ENCODE measurements at places on chromosomes 12 and 14.
A peak's percentile ranks its signal among the peaks of the same experiment; 100 is the strongest.

DNA sequence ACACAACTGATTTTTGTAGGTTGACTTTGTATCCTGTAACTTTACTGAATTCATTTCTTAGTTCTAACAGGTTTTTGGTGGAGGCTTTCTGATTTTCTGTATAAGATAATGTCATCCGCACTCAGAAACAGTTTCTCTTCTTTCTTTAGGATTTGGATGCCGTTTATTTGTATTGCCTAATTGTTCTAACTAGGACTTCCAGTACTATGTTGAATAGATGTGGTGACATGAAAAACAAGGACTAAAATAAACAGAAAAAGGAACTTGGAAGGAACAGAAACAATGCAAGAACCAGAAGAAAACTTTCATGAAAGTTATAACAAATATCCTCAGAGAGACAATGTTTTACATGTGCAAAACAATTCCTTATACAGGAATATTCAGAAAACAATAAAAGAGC, 100.3 kb downstream of the GTF2A1 start:
- no peak for DNase-seq

GRCh38 chr12:87117526-87117925, 861.3 kb upstream of the MGAT4C start:
- DNase-seq = no peak

DNA sequence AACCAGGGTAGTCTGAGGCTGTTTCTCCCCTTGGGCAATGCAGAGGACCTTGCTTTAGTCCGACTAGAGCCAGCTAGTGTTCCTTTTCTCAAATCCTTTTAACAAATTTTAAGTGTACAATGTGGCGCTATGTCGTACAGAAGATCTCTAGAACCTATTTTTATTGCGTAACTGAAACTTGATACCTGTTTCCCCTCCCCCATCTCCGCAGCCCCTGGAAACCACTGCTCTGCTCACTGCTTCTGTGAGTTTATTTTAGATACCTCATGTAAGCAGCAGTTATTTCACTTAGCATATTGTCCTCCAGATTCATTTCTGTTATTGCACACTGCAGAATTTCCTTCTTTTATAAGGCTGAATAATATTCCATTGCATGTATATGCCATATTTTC, 1092.3 kb downstream of the AACS start:
- DNase-seq = no peak

DNA sequence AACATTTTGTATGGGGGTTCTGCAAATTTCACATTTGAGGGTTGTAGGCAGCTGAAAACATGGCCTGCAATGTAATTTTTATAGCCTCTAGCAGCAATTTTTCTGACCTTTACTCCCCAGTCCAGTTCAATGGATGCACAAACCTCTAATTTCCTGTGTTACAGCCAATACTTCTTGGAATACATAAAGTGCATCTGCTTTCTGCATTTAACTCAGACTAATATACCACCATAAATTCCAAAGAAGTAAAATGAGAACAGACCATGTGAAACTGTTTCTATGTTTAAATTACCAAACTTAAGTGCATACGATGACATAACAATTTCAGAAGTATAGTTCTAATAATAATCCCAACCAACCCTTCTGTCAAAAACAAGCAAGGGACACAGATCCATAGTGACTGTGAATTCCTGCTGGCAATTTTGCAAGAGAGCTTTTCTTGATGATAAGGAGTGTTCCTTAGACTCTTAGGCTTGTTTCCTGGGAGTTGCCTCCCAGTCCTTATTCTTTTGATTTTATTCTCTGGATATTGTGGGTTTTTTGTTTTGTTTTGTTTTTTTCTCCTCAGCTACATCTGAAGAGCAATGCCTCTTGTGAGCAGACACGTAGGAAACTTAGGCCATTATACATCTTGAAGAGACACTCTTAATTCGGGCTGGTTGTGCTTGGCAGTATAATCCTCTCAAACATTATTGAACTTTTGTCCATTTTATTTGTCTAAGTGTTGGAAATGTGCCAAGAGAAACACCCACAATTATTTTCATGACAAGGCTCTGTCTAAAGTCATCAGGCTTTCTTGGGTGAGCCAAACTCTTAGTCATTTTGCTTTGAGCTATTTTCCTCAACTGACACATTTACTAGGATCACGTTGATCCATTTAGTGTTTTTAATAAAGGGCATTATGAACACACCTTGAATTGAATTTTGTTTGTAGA, 51.3 kb upstream of the RERGL start:
- no peak for DNase-seq

- DNase-seq = no peak
These were observed 250.9 kb downstream of the DUSP6 start for GRCh38 chr12:89101440-89101839.

- no peak for DNase-seq
These were observed 442.0 kb downstream of the BTG1 start for GRCh38 chr12:91703491-91704283.

GRCh38 chr14:35331605-35332516, 39.7 kb downstream of the PSMA6 start:
- no peak for DNase-seq

- DNase-seq = no peak
These were observed 26.5 kb downstream of the KRT80 start for GRCh38 chr12:52165096-52165855.

DNA sequence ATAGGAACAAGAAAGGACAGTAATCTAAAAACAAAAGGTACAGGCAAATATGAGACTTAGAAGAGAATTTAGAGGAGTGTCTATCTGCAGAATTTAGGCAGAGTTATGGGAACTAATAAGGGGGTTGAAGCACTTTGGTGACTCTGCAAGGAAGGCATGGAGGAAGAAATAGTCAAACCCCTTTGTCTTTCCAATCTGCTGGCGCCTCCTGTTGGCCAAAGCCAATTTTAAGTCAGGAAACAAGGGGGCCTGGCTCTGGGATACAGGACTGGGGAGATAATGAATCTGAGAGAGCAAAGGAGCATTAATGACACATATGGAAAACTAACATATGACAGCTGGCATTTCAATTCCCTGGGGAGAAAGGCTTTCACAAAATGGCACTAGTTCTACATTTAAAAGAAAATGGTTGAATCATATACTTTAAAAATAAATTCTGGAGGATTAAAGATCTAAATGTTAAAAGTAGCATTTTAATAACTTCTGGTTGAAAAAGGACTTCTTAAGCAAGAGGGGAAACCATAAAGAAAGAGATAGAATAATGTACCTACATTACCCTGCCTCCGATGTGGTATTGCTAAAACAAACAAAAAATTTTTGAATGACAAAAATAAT, 48.5 kb upstream of the CSRP2 start:
- no peak for DNase-seq

- no peak for DNase-seq
These were observed 40.6 kb upstream of the FKBP4 start for GRCh38 chr12:2754208-2754607.

DNA sequence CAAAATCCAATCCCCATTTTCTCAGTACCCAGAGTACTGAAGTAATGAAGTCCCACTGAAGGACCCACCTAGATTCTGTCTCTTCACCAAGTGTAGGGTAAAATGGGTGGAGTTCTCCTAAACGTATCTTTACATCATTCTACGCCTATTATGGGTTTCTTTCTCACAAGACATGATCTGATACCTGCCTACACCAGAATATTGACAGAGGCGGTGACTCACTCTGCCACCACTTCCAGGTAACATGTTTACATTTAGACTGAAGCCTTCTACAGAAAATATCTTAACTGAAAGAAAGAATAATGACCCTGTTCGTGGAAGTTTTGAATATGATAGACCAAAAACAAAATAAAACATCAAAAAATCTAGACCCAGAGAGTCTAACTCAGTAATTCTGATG, 89.8 kb downstream of the BTG1 start:
- DNase-seq = peak; percentile 36

- no peak for DNase-seq
These were observed 88.1 kb upstream of the TMEM263 start for GRCh38 chr12:106867651-106868050.

GRCh38 chr12:33703221-33703620, 263.6 kb upstream of the SYT10 start:
- DNase-seq = no peak

Measured in stimulated activated CD8-positive, alpha-beta memory T cell treated with anti-CD3 and anti-CD28 coated beads, Interleukin-2, amount 100 ng/mL, for 1 hour (primary cell).